Activated CD4-positive, alpha-beta memory T cell treated with anti-CD3 and anti-CD28 coated beads for 36 hours (primary cell): ENCODE measurements at places on chromosomes 7 and 10. TPM values are rescaled to one million over a fixed set of nuclear protein-coding genes. Genes with fewer than 3 reads are reported as not detected.

DNA sequence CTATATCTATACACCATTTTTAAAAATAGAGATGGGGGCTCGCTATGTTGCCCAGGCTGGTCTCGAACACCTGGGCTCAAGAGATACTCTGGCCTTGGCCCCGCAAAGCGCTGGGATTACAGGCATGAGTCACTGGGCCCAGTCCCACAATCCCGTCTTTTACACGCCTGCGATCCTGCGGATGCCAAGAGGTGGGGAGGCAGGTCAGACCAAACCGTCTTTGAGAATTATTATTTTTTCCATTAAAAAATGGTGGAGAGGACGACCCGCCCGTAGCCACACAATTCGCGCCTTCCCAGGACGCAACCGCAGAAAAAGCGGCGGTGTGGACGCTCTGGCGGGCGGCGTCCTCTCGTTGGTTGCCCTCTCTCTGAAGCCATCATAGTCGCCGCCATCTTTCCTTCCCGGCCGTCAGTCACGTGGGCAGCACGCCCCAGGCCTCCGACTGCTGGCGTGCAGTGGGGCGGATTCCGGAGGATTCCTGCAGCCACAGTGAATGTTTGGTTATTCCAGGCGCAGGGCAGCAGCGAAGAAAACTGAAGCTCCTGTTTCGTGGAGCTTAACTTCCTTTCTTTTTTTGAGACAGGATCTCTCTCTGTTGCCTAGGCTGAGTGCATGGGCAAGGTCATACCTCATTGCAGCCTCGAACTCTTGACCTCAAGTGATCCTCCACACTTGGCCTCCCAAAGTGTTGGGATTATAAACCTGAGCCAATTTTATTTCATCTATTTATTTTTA, 9.9 kb upstream of the EPHB4 start:
- peak; percentile 84 for DNase-seq
- peak overlapping the region; percentile 73 for H3K4me3 ChIP-seq
- H3K27ac ChIP-seq = peak overlapping the region; percentile 38
- H3K36me3 ChIP-seq = no peaks in the 10 kb centered on the region
- H3K4me1 ChIP-seq = peaks cover 10% of the 10 kb centered on the region

DNA sequence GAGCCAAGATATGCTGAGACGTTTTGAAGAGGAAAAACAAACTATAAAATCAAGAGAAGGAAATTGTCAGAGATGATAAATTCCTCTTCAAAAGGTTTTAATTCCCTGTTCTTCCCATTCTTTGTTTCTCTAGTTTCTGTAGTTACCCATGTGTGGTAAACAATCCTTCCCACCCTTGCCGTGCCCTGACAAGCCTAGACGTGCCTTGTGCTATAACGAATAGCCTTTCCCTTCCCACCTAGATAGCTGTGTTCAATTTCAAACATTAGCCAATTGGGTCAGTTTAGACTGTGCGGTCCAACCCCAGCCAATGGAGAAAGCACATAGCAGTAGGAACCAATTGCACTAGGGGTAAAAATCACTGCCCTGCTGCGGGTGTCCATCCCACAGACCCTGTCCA, 138.1 kb downstream of the RALA start:
- no peaks in the 10 kb centered on the region for H3K36me3 ChIP-seq
- H3K27me3 ChIP-seq = no peaks in the 10 kb centered on the region
- H3K27ac ChIP-seq = no peak overlapping the region
- H3K4me3 ChIP-seq = no peak overlapping the region

Gene TMEM26
- total RNA-seq = not detected

Gene SVIL
- total RNA-seq = 12.0 TPM

DNA sequence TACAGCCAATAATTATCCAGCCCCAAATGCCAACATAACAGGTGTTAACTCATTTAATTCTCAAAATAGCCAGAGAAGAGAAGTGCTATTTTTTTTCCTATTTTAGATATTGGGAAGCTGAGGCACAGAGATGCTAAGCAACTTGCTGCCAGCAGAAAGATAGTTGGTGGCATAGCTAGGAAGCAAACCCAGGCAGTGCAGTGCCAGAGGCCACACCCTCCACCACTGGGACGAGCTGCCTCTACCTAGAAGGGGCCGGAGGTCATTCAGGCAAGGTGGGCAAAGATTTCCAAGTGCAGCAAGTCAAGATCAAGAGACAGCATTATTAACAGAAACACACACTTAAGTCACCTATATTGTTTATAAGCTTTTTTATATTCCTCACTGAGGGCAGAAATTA, 654.1 kb downstream of the INHBA start:
- no peaks in the 10 kb centered on the region for H3K4me1 ChIP-seq
- H3K27ac ChIP-seq = no peak overlapping the region
- H3K36me3 ChIP-seq = no peaks in the 10 kb centered on the region
- DNase-seq = no peak

DNA sequence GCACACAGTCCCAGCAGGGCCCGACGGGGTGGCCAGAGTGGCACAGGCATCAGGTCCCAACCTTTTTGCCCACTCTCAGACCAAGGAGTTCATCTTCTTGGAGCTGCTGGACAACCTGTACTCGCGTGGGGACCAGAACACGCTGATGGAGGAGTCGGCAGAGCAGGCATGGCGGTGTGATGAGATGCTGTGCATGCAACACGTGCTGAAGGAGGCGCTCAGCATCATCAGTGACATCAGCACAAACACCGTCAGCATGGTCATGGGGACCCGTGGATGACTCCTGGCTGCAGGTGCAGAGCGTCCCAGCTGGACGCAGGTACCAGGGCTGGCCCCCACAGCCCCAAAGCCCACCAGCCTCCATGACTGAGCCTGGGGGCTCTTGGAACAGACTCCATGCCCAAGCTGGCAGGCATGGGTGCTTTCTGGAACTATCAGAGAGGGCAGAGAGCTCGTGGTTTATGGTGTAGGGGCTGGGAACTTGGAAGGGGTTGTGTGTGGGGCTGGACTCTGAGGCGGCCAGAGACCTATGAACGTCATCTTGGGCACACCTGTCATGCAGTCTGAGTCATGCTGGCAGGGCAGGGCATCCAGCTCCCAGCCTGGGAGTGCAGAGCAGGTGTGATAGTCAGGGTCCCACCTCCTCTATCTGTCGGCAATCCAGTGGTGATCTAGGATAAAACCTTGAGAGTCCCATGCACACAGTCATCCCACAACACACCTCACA, 8.2 kb upstream of the MTPAP start:
- peaks cover 4% of the 10 kb centered on the region for H3K4me1 ChIP-seq
- DNase-seq = no peak
- no peak overlapping the region for H3K4me3 ChIP-seq
- no peaks in the 10 kb centered on the region for H3K27me3 ChIP-seq
- no peaks in the 10 kb centered on the region for H3K36me3 ChIP-seq

Gene ENTPD1
- total RNA-seq = 2.5 TPM

DNA sequence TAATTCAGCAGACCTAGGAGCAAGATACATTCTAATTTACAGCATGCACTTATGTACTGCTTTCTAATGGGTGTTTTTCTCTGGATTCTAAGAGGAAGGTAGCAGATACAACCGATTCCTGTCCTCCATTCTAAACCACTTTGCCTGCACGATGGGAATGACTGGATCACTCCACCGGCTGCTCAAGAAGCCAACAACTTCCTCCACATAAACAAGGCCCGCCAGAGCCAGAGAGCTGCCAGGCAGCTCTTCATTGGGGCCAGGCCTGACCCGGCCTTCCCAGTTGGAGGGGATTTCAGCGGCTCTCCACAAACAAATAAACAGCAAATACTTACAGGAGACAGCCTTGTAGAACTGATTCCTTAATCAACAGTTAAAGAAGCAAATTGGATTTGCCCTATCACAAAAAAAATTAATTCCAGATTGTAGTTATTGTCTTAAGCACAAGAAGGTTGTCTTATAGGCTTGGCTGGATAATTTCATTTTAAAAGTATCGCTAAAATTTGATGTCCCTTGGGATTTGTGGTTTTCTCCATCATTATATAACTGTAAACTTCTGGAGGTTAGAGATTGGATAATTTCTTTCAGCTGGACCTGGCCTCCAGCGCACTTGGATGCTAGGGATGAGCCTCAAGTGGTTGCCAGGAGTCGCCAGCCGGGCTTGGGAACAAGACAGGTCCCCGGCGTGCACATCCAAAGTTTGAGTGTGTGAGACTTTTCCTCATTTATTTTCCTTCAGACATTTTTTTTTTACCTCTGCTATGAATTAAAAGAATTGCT, 20.9 kb downstream of the EBF3 start:
- peak; percentile 1 for DNase-seq
- H3K27ac ChIP-seq = no peak overlapping the region
